ENCODE measurements at places on chromosomes 7 and 10. TPM values are rescaled to one million over a fixed set of nuclear protein-coding genes. Genes with fewer than 3 reads are reported as not detected.

The STEAP1B gene
- total RNA-seq: 23.4 TPM

The SMO gene
- 17.6 TPM for total RNA-seq

The APBB1IP gene
- 0.26 TPM for total RNA-seq

The ANAPC16 gene
- total RNA-seq: 50.8 TPM

The GPRIN2 gene
- not detected for total RNA-seq

The GALNT17 gene
- total RNA-seq: 0.13 TPM

The PCBD1 gene
- total RNA-seq: 39.1 TPM

The SPDYE6 gene
- not detected for total RNA-seq

The ZNF277 gene
- total RNA-seq: 35.6 TPM

The BEND7 gene
- 4.0 TPM for total RNA-seq

The FAM13C gene
- total RNA-seq: 5.0 TPM

The GNAT3 gene
- not detected for total RNA-seq

The MALRD1 gene
- total RNA-seq: 0.07 TPM

The C7orf57 gene
- total RNA-seq: not detected

The GCC1 gene
- 21.7 TPM for total RNA-seq

The NAT16 gene
- total RNA-seq: not detected

The SEMA3D gene
- total RNA-seq: 11.8 TPM

The C7orf33 gene
- total RNA-seq: not detected

The LRRN3 gene
- total RNA-seq: 7.4 TPM

The TMEM176A gene
- total RNA-seq: not detected

The CALHM1 gene
- not detected for total RNA-seq

Data from smooth muscle cell of the pulmonary artery (primary cell).